ENCODE measurements at places on chromosomes 7 and 10.

DNA sequence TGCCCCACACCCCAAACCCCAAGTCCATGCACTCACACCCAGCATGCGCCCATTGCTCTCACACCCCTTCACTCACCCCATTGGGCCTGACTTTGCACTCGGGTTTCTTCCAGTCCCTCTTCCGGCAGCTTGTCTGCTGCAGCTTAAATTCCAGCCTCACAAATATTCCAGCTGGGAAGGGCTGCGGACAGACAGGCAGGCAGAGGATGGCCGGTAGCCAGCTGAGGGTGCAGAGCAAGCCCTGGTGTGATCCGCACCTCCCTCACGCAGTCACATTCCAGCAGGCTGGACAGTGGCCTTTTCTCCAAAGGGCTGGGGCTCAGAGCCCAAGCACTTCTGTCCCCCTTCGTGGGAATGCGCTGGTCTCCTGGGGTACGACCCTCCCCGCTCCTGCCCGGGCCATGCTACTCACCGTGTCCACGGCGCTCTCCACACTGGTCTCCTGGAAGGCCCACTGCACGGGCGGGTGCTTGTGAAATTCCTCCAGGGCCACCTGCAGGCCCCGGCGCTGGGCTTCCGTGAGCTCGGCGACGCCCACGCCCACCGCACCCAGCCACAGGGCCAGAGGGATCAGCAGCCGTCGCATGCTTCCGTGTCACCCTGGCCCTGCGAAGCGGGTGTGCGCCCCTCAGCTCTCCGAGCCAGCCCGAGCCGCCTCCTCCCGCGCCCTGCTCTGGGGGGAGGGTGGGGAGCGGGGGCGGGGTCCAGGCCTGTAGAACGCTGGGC lies 1.2 kb downstream of the RARRES2 start:
- DNase-seq, result no peak

DNA sequence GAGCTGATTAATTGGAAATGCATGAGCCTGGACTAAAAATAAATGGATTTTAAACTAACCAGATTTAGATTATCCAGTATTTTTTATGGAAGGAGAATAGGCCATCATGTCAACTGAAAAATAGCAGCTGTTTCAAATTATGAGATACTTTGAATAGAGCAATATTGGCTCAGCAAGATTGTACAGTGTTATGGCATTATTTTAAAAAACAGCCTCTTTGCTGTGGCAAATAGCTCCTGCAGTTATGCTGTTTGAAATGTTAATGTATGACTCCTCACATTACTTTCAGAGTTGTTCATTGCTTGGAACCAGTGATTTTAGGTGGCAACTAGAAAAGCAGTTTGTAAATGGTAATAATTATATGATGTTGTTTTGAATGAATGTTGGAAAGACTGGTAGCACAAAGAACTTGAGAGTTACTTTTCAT lies 244.5 kb downstream of the KIAA1217 start:
- DNase-seq, result no peak

- no peak for DNase-seq
These were observed 498 bp downstream of the NDST2 start for GRCh38 chr10:73810735-73811465.

DNA sequence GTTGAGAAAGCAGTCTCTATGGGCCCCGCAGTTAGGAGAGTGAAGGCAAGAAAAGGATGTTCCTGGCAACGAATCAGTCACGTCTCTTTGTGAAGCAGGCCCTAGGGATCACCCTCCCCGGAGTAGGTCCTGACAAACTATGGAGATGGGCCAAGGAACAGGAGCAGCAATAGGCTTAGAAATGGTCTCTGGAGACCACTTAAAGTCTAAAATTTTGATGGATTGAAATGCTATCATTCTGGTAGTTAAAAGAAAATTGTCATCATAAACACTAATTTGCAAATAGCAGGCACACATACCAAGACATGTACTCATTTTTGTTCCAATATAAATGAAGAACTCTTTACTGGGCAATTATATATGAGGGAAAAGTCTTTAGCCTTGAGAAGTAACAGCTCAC lies 123.5 kb downstream of the ITGB8 start:
- DNase-seq, result no peak
